ENCODE measurements at places on chromosomes 3 and 15.

DNA sequence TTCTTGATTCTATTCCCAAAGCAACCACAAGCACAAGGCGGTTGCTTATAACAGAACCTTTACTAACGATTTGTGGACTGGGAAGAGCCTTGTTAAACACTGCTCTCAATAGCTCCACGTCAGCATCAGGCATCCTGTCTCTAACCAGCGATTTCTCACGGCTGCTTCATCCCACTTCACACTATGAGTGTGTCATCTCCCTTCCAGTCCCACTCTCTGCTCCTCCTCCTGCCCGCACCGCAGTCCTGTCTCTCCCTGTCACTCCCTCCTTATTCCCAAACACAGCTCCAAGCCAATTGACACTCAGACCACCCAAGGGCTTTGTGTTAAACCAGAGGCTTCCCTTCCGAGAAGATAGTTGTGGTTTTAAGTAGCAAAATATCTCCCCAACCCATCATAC, 94.8 kb downstream of the ABHD5 start:
- no peak for DNase-seq

DNA sequence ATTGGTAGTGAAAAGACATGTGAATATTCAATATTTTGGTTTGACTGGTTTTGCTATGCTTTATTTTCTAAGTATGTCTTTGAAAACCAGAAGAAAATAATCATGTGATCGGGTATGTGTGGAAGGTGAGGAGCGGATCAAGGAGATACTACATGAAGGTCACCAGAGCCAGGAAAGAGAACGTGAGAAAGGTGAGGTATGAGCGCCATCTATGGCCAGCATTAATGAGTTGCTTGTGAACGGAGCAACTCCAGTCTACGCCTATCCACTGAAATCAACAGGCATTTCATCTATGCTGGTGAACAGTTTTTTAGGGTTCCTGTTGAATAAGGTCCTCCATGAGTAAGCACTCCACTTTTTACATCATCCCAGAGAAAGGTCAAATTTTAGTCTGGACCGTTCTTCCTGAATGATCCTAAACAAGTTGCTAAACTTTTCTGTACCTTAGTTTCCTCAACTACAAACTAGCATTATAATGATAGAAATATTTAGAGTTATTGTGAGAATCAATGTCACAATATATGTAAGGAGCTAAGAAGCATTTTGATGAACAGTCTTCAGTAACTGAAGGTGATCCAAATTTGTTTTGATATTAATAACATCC, 1435.2 kb upstream of the CADM2 start:
- no peak for DNase-seq

DNA sequence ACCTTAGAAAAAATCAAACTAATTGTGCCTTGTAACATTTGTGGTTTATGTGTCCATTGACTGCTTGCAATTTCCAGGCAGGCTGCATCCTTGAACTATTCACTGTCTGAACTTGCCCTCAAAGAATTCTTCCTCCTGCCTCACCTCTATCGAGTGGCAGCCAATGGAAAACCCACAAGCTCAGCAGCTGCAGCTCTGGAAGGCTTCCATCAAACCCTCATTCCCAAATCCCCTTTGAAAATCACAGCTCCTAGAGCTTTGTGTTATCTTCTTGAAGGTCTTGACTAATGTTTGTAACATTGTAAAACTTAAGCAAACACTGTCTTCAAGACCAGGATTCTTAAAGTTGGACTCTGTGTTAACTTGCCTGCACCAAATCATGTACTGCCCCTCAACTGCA, 81.1 kb downstream of the FILIP1L start:
- DNase-seq = no peak

GRCh38 chr3:135757421-135757820, 208.1 kb upstream of the PPP2R3A start:
- no peak for DNase-seq

DNA sequence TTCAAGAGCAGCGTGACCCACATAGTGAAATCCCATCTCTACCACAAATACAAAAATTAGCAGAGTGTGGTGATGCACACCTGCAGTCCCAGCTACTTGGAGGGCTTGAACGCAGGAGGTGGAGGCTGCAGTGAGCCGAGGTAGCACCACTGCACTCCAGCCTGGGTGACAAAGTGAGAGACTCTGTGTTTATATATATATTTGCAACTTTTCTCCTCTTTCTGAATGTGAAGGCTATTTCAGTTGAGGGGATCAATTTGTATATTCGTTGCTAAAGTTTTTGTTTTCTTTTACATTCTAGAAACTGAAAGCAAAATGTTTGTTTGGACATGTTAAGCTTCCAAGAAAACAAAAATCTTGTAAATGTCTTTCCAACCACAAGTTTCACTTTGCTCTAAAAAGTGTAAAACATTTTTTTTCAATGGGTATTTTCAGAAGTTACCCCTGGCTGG, 29.8 kb upstream of the FAM98B start:
- no peak for DNase-seq

- no peak for DNase-seq
These were observed 31.6 kb upstream of the UBXN7 start for GRCh38 chr3:196463804-196464203.

GRCh38 chr3:185205865-185206264, 48.0 kb downstream of the EHHADH start:
- DNase-seq = no peak

- DNase-seq = no peak
These were observed 462 bp downstream of the IGDCC3 start for GRCh38 chr15:65377105-65377975.

GRCh38 chr3:30286007-30286669, 320.3 kb upstream of the TGFBR2 start:
- no peak for DNase-seq

DNA sequence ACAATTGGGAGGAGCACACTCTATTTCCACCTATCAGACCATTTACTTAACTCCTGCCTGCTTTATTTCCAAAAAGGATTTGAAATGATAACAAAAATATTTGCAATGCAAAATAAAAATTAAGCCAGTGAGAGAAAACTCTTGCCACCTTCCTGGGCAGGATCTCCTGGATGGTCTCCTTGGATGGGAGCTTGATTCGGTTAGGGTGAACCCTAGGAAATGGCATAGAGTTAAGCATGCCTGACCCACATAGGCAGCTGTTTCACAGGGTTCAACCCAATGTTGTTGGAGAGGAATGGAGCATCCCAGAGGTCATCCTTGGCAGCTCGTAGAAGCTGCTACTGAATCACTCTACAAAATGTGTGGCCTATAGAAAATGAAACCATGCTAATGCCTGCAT, 83.8 kb downstream of the TGFBR2 start:
- no peak for DNase-seq

- DNase-seq = no peak
These were observed 48.9 kb upstream of the SLC6A6 start for GRCh38 chr3:14353502-14353901.

- DNase-seq = no peak
These were observed 2.1 kb downstream of the MAGI1 start for GRCh38 chr3:66036586-66037148.

DNA sequence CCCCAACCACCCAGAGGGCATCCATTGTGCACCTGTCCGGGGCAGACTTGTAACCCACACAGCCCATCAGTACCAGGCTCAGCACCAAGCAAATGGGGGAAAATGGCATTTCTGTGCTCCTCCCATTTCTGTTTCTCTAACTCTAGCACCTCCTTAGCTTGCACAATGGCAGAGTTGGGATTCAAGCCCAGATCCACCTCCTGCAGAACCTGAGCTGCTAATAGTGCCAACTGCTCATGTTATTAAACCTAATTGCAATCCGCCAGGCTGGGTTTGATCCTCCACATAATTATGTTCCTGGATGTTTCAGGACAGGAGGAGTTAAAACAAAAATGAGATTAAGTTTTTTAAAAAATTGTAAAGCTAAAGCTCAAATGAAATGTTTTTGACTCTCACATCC, 235.0 kb downstream of the OCA2 start:
- DNase-seq = no peak

DNA sequence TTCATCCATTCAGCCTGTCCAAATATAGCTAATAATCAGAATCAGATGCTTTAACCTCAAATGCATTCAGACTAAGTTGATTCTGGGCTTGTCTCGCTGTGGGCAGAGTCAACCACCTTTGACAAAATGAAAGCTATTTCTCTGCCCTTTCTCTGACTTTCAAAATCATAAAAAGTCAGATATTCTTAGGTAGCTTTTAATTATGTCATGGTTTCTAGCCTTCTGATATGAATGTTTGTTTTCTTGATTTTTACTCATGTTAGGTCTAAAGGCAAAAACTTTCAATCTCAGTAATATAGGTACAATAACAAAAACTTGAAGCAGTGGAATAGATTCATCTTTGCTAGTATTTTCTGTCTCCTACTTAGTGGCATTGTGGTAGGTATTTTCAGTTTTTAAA, 25.3 kb upstream of the C15orf61 start:
- DNase-seq = no peak

DNA sequence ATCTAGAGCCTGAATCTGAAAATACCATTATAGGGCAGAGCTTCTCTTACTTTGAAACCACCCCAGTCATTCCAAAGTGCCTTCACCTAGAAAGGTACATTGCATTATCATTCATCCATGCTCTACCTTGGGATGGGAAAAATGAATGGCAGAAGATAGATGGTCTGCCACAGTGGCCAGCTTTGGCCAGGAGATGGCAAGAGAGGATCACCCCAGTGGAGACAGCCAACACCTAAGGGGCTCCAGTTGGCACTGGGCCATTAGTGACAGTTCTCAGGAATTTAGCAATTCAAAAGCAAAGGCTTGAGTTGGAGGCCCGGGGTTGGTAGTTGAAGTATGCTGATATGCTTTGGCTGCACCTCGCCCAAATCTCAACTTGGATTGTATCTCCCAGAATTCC, 253.6 kb upstream of the MRPL3 start:
- no peak for DNase-seq

GRCh38 chr15:60009124-60009960, 5.2 kb downstream of the FOXB1 start:
- no peak for DNase-seq

DNA sequence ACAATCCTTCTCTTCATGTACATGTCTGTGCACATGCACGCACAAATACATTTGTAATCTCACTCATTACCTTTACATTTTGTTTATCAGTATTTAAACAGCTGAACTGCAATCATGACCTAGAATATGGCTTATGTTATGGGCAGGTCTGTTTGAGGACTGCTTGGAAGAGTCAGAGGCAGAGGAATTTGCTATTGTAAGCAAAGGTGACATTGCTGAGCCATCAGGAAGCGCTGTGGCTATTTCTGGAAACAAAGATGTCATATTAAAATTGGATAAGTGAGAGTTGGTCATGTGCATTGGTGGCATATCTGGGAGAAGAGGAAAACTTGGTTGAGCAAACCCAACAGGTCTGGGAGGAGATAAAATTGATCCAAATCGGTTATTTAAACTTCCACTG, 41.6 kb downstream of the USF3 start:
- no peak for DNase-seq

GRCh38 chr3:44326019-44326418, 12.5 kb upstream of the TCAIM start:
- no peak for DNase-seq

DNA sequence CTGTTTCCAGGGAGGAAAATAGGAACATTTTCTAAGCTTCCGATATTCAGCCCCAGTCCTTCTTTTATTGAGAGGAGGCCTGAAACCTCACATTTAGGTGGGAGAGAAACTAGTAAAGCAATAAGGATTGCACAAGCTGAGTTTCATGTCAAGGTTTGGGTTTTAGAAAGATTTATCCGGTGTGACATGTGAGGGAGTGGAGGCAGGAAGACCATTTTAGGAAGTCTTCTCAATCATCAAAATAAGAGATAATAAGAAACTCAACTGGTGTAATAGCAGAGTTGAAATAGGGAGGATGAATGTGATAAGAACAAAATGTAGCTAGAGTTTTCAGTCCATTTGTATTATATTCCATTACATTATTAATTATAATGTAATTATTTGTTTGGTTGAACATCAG, 27.7 kb upstream of the CLDN16 start:
- DNase-seq = no peak

GRCh38 chr3:143822374-143822773, 25.9 kb downstream of the SLC9A9 start:
- no peak for DNase-seq

DNA sequence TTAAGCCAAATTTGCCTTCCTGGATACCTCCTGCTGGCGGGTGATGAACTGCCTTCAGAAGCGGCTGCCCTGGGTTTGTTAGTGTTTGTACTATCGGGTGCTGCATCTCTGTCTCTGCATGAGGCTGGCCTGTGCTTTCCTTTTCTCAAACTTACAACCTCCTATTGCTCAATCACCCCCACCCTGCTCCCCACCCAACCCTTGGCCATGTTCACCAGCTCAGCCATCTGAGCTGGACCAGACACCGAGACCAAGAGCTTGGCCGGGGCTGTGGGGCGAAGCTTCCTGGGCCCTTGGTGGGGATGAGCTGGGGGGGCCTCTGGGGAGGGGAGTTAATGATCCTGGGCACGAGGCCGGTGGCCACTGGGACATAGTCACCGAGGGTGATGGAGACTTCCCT, 16.8 kb upstream of the FBLN2 start:
- no peak for DNase-seq

GRCh38 chr15:49101536-49101935, 53.9 kb downstream of the COPS2 start:
- no peak for DNase-seq

- DNase-seq = no peak
These were observed 7.9 kb upstream of the FBXL2 start for GRCh38 chr3:33269385-33269784.

- no peak for DNase-seq
These were observed 90.4 kb upstream of the TSEN2 start for GRCh38 chr3:12393894-12394293.

DNA sequence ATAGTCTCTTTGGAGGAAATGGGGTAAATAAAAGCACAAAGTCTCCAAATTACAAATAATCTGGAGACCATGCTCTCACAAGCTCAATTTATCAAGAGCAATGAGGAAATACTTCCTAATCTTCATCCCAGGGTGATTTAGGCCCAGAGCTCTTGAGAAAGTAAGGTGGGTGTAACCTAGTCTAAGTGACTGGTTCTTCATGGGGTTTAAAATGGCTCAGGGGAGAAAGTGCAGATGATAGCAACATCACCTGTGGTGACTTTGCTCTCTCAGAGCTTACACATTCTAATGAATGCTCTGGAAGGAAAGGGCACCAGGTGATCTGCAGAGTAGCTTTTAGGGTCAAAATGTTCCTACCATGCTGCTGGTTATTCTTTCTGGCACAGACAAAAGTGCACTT, 118.4 kb upstream of the TP63 start:
- no peak for DNase-seq

GRCh38 chr3:11908981-11909698, 62.5 kb upstream of the TAMM41 start:
- no peak for DNase-seq

- no peak for DNase-seq
These were observed 77.1 kb upstream of the SNRPA1 start for GRCh38 chr15:101372149-101372577.

DNA sequence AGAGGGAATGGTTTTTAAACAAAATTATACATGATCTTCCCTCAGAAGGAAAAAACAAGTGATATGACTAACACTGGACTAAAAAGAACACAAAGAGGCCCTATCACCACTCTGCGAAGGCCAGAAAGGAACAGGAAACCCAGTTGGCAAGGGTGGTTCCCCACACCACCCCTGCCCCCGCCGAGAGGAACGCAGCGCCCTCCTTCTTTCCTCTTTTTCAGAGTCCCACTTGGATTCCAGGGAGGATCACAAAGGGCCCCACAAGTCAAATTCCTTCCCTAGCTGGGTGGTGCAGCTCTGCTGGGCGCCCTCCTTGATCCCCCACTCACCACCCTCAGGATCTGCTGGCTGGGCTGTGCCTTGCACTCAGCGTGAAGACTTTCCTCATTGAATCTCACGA, 29.8 kb downstream of the PLA1A start:
- DNase-seq = no peak

- DNase-seq = no peak
These were observed 278.9 kb downstream of the KLF13 start for GRCh38 chr15:31605467-31605931.

Measured in naive B cell (primary cell).